ENCODE measurements at places on chromosomes 13 and 19.

DNA sequence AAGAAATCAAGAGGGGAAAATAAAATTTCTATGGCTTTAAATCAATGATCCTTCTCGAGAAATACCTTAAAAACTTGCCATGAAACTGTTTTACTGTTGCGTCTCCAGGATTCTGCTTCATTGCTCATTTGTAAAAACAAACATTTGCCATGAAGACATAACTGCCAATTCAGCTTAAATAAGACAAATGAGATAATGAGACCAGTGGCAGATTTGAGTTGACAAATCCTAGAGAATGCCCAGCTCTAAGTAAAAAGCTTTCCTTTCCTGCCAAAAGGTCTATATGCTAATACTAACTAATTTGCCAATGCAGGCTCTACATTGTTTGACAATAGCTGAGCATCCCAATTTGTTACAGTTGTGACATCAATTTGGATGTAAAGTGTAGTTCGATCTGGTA lies 400.5 kb upstream of the PCDH9 start:
- DNase-seq, result no peak

GRCh38 chr13:20465218-20465879 lies 60.3 kb downstream of the CRYL1 start:
- no peak for DNase-seq

GRCh38 chr19:34431681-34432402 lies 3.7 kb downstream of the UBA2 start:
- no peak for DNase-seq

GRCh38 chr13:23086968-23087623 lies 93.7 kb upstream of the SGCG start:
- no peak for DNase-seq

DNA sequence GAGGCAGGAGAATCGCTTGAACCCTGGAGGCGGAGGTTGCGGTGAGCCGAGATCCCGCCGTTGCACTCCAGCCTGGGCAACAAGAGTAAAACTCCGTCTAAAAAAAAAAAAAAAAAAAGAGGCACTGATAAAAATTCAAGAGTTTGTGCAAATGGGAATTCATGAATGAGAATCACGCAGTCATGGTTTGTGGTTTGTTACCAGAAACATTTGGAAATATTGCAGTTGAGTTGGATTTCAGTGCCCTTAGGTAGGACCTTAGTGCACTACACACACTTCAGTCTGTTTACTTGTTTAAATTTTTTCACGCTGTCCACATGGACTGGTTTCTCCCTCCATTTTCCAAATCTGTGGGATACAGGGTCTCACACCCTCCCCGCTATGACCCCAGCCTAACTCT lies 28.4 kb downstream of the ZNF844 start:
- no peak for DNase-seq

DNA sequence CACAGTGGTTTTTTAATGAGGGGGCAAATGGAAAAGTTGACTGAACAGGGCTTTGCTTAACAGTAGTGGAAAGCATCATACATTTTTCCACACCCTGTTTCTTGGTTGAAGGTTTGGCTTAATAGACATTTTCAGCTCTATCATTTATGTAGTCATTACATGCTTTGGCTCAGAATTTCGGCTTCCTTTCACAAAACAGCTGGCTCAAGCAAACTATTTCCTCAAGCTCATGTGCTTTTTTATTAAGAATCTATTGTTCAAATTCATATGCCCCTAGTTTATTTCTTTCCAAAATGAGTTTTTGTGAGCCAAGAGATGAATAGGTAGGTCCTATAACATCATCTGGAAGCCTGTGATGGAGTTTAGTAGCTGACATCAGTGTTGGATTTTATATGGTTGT lies 113.8 kb downstream of the SLITRK6 start:
- no peak for DNase-seq

Data from hepatocyte (in vitro differentiated cells).